ENCODE measurements at places on chromosomes 5 and 9.

DNA sequence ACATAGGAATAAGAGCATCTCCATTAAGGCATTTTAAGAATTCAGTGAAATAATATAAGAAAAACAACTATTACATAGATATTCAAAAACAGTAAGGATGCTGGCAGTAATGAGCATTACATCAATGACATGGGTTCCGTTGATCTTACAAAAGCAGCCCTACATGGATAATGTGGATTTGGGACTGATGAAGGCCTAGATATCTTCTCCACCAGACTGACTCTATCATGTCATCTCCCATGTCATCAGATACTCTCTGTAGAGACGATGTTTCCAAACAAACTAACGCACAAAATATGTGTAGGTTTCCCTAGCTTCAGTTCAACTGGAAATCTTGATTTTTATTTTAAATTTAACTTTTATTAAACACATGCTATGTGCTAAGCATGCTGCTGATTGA, 3.6 kb downstream of the LURAP1L start:
- DNase-seq = no peak

GRCh38 chr5:95042037-95042436, 242.9 kb downstream of the MCTP1 start:
- DNase-seq = no peak

DNA sequence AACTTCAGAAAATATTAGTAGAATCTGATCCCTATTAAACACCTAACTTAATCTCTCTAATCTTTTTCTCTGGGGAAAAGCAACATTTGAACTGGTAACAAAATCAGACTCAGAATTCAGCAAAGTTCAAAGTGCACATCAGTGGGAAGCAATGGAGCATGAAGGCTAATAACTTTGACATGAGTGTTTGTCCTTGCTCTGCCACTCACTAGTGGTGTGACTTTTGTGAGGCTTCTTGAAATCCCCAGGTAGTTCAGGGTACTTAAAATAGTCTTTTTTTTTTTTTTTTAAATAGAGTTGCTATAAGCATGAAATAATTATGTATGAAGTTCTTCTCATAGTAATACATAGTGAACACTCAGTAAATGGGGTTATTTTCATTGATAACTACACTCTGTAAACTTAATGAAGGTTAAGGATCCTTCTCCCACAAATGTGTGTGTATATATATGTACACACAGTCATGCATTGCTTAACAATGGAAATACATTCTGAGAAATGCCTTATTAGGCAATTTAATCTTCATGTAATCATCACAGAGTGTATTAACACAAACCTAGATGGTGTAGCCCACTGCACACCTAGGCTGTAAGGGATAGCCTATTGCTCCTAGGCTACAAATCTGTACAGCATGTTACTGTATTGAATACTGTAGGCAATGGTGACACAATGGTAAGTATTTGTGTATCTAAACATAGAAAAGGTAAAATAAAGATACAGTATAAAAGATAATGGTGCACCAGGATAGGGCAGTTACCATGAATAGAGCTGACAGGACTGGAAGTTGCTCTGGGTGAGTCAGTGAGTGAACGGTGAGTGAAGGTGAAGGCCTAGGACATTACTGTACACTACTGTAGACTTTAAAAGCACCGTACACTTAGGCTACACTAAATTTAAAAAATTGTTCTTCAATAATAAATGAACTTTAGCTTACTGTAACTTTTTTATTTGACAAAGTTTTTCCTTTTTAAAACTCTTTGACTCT, 73.3 kb upstream of the HMHB1 start:
- no peak for DNase-seq

DNA sequence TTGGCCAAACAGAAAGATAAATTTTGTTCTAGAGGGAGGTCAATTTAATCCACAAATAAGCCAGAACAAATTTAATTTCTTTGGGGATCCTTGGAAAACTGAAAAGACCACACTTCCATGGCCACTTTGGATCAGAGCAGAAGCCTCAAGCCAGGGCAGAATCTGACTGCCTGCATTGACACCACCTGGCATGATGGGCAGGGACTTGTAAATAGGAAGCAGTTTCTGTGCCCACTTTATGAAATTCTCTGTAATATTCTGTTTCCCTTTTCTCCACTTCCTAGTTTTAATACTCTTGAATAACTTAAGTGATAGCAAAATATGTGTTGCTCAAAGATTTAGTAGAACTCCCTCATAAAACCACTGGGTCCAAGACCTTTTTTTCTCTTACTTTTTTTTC, 6.7 kb upstream of the TMEM252 start:
- DNase-seq = no peak

GRCh38 chr5:5686356-5686755, 263.9 kb downstream of the ICE1 start:
- DNase-seq = no peak

DNA sequence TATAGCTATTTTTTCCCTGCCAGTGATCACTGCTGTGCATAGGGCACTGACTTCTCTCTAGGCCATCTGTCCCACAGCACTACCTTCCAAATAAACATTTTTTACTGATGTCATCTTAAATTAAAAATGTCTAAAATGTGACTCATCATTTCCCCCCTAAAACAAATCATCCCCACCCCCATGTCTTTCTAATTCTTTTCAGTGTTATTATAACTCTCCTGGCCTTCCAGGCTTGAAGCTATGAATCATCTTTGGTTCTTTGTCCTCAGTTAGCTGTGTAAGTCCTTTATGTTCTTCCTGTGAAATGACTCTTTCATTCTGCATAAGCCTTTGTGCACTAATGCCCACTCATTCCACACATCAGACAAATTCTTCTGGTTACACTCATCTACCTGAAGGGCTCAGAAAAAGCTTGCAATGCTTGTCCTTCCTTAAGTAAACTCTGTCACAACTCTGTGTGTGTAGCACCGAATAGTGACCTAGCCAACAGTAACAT, 78.1 kb downstream of the CFAP95 start:
- no peak for DNase-seq

DNA sequence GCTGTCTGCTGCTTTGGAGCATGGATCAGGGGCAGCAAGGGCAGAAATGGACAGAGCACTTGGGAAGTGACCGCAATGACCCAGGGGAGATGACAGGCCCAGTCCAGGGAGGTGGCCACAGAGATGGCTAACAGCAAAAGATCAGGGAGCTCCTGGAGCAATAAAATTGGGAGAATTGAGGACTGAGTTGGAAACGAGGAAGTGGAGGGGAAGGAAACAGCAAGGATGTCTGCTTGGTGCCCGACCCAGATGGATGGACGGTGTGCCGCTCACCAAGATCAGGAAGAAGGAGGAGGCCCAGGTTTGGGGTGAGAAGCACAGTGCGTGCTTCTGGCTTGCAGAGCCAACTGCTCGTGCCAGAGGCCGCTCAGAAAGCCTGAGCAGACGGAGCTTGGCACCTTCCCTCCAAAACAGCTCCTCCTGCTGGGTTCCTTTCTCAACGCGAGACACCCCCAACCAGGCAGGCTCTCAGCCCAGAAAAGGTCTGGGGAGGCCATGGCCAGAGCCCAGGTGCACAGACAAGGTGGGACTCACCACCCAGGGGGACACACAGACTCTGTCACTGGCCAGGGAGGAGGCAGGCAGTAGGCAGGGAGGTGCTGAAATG, 1.7 kb upstream of the SLC34A1 start:
- no peak for DNase-seq

DNA sequence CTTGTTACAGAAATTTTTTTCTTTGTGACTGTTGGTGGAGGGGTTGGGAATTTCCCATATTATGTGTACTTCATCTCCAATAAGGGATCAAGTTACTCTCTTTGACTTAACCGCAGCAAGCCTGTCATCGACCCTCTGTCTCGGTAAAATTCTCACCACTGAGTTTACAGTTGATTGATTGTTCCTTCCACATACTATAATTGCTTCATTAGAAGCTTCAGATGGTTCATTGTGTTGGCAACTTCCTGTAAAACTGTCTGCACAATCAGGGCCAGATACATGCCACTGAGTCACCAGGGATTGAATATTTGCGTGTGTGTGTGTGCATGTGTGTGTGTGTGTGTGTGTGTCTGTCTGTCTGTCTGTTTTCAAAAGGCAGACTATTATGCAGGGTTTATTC, 176.6 kb downstream of the ZNF462 start:
- no peak for DNase-seq

GRCh38 chr9:99457981-99458380, 235.9 kb downstream of the SEC61B start:
- DNase-seq = no peak

Measured in activated T-helper 1 cell treated with Interleukin-2 at 50 U/mL for 16 hours (primary cell).